Epithelial cell of esophagus (primary cell): ENCODE measurements at places on chromosomes 2 and 18.

GRCh38 chr2:177246000-177246399 lies 18.5 kb downstream of the NFE2L2 start:
- no peak for DNase-seq

GRCh38 chr18:37286801-37287200 lies 278.8 kb downstream of the CELF4 start:
- DNase-seq: no peak

DNA sequence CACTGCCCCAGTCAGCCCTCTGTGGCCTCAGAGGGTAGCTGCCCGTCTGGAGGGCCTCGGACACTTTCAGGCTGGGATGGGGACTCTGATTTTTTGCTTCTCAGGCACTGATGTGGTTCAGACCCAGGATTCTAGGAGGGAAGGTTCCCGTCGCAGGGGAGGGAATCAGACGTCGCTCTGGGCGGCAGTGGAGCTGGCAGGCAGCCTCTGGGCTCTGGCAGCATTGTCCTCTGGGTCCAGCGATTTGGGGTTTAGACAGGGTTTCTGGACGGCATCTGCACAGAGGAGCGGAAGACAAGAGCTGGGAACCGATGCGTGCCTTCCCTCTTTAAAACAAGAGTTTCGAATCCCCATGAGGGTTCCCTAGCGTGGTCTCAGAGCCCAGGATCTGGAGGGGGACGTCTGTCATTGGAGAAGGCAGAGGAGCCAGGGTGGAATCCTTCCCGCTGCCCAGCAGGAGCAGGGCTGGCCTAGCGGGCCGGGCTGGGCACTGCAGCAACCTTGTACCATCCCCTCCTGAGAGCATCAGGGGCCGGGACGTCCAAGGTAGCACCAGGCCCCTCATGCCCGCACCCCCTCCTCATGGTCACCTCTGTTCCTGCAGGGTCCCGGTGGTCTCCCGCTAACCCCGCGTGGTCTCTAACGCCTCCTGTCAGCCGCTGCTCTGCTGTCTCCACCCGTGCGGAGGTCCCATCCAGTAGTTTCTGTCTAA lies 246.0 kb downstream of the AGAP1 start:
- no peak for DNase-seq

GRCh38 chr2:226983895-226984749 lies 148.3 kb downstream of the RHBDD1 start:
- no peak for DNase-seq

- peak; percentile 85 for DNase-seq
Measured at GRCh38 chr2:160376576-160376975, 117.0 kb downstream of the RBMS1 start.

DNA sequence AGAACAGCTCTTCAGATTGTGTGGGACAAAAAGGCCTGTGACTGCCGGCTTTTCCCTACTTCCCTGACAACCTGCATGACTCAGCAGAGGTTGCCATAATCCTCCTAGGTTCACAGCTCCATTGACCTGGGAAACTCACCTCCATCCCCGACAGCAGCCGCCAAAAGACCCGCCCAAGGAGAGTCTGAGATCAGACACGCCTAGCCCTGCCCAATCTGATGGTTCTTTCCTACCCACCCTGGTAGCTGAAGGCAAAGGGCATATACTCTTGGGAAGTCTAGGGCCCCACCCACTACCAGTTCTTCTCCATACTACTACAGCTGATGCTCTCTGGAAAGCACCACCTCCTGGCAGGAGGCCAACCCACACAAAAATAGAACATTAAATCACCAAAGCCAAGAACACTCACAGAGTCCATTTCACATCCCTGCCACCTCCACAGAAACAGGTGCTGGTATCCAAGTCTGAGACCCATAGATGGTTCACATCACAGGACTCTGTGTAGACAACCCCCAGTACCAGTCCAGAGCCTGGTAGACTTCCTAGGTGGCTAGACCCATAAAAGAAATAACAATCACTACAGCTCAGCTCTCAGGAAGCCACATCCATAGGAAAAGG lies 140.6 kb downstream of the NETO1 start:
- DNase-seq: peak; percentile 70

DNA sequence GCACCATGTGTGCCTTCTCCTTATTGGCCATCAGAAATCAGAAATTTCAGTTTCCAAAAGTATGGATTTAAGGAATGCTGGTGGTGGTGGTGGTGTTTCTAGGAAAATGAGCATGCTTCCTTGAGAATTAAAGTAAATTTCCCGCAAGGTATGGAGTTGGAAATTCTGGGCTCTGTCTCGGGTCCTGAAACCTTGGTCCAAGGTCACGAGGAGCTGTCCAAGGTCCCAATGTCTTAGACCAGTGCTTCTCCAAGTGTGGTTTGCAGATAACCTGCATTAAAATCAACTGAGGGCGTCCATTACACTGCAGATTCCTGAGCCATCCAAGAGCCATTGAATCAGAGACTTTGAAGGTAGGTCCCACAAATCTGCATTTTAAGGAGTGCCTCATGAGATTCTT lies 210.9 kb upstream of the PKDCC start:
- peak; percentile 65 for DNase-seq

DNA sequence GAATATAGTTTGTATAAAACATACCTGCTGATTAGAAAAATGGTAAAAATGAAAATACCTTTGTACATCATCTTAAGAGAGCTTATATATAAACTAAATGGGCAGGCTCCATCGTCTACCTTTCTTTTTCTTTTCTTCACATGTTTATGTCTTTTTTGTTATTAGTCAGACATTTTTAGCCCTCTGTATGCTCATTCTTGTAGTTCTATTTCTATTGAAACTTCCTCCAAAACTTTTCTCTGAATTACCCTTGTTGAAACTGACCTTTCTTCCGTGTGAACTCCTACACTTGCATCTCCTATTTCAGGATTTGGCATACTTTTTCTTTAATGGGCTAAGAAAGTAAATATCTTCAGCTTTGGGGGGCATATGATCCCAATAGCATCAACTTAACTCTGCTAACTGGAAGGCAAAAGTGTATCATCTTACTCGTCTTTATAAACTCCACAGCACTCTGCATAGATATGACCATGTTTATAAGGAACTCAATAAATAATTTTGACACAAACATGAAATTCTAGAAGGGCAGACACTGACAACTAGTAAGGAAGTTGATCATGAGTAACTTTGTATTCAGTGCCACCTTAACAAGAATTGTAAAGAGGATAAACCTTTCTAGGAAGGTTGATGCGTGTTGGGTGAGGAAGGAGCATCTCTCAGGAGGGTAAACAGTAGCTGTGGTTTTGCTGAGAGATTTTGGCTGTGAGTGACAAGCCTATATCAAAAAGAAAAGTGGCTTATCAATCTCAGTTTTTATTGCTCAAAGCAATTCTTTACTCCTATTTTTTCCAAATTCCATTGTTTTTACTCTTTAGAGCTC lies 127.6 kb downstream of the PIK3C3 start:
- DNase-seq: no peak

- DNase-seq: peak; percentile 71
Measured at GRCh38 chr2:178891265-178891958, 84.2 kb upstream of the TTN start.

- DNase-seq: peak; percentile 67
Measured at GRCh38 chr2:199228887-199229819, 228.6 kb downstream of the SATB2 start.
